ENCODE measurements at places on chromosomes 1 and 21.

- DNase-seq: no peak
These were observed 145.1 kb downstream of the CNIH3 start for GRCh38 chr1:224761245-224761644.

DNA sequence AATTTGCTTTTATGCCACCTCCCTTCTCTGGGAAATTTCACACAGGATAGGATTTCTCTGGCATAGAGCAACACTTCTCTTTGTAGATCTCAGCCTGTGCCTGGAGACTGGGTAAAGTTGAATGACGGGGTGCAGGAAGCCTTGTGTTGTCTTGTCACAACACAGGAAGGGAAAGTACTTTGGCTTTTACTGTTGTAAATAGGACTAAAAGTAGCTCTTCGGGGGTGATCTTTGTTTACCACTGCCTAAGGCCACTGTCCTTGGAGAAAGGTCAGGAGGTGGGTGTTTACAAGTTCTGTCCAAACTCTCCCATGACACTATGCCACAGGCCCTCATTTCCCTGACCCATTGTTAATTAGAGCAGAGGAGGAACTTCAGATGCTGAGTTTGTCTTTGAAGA lies 139.7 kb downstream of the FGGY start:
- DNase-seq: no peak

GRCh38 chr1:192657760-192658159 lies 21.8 kb downstream of the RGS13 start:
- DNase-seq: no peak

GRCh38 chr1:18234790-18235242 lies 127.2 kb downstream of the IGSF21 start:
- DNase-seq: no peak

DNA sequence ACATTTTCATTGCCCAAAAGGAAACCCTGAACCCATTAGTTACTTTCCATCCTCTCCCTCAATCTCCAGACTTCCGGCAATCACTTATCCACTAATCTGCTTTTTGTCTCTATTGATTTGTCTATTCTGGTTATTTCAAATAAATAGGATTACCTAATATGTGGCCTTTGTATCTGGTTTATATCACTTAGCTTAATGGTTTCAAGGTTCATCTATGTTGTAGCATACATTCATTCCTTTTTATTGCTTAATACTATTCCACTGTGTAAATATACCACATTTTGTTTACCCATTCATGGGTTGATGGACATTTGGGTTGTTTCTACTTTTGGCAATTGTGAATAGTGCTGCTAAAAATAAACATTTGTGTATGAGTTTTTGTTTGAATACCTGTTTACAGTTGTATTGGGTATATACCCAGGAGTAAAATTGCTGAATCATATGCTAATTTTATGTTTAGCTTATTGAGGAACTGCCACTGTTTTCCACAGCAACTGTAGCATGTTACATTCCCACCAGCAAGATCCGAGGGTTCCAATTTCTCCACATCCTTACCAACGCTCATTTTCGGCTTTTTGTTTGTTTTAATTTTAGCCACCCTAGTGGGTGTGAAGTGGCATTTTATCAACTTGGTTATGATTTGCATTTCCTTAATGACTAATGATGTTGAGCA lies 2.5 kb upstream of the SLC25A44 start:
- DNase-seq: no peak

- DNase-seq: no peak
These were observed 542.8 kb upstream of the BEND5 start for GRCh38 chr1:49319426-49319963.

GRCh38 chr1:148328884-148329283 lies 154.2 kb downstream of the PPIAL4G start:
- no peak for DNase-seq

- peak; percentile 50 for DNase-seq
These were observed 1.6 kb upstream of the DYRK3 start for GRCh38 chr1:206633708-206634121.

- no peak for DNase-seq
These were observed 398 bp downstream of the PTPRU start for GRCh38 chr1:29236712-29237128.

DNA sequence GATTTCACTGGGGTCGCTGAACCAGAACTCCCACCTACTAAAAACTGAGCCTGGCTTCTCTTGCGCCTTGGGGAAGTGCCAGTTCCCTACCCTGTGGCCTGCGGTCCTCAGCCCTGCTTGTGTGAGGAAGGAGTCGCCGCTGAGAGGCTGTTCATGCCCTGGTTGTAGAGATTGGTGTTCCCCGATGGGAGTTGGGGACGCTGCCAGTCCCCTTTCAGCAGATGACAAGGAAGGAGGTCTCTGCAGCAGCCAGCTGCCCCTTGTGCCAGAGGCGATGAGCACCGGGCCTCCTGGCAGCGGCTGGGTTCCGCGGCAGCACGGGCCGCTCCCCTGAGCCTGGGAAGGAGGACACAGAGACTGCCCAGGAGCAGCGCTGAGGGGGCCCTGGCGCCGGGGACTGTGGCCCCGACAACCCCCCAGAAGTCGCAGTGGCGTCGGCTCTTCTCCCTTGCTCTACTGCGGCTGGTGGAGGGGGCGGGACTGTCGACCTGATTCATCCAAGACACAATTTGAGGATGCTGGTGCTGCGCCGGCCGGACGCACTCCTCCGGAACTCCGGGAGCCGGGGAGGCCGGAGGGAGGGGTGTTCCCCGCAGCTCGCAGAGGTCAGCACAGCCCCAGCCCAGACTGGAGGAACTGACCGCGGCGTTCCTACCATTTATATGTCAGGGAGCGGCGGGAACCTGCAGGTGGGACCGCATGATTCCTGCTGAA lies 12.0 kb upstream of the ADORA3 start:
- no peak for DNase-seq

GRCh38 chr1:6586404-6586816 lies 6.6 kb downstream of the ZBTB48 start:
- DNase-seq: no peak

GRCh38 chr1:3261007-3261968 lies 192.3 kb downstream of the PRDM16 start:
- no peak for DNase-seq

DNA sequence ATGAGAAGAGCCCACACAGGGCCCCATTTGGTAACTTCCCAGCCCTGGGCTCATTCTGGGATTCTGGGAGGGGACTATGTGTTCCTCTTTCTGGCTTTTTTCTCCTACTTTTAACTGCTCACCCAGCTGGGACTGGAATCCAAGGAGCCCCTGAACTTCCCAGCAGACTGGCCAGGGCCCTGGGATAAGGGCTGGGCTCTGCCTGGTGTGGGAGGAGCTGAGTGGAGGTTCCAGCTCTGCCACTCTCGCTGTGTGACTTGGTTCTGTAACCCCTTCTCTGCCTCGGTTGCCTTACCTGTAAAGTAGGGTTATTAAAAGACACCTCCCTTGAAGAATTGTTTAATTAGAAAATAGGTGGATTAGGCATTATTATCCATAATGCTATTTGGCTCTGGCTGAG lies 19.6 kb upstream of the EPB41 start:
- no peak for DNase-seq

- DNase-seq: no peak
These were observed 6.0 kb upstream of the BCL10 start for GRCh38 chr1:85282424-85282823.

GRCh38 chr1:54409156-54410142 lies 3.3 kb upstream of the SSBP3 start:
- no peak for DNase-seq

GRCh38 chr1:211155040-211155439 lies 21.1 kb upstream of the KCNH1 start:
- DNase-seq: no peak
